Activated CD8-positive, alpha-beta T cell treated with anti-CD3 and anti-CD28 coated beads, Interleukin-2, amount 10 ng/mL, durations not matched to agents 7 days and 5 days (primary cell): ENCODE measurements at places on chromosomes 7 and 10. TPM values are rescaled to one million over a fixed set of nuclear protein-coding genes. Genes with fewer than 3 reads are reported as not detected.

Gene NODAL
- total RNA-seq: not detected

Gene SH2B2
- 0.52 TPM for total RNA-seq

Gene TACC2
- not detected for total RNA-seq

Gene PLAU
- 1.1 TPM for total RNA-seq

Gene TMEM196
- not detected for total RNA-seq

Gene ELN
- not detected for total RNA-seq

Gene GDI2
- total RNA-seq: 237 TPM

Gene JCAD
- 0.08 TPM for total RNA-seq

Gene ACSL5
- total RNA-seq: 50.7 TPM

Gene SYT15B
- 0.23 TPM for total RNA-seq

Gene LIPN
- not detected for total RNA-seq
